ENCODE measurements at places on chromosomes 16 and 17. TPM values are rescaled to one million over a fixed set of nuclear protein-coding genes. Genes with fewer than 3 reads are reported as not detected.

ABCC12 gene
- 1.2 TPM for total RNA-seq

MRC2 gene
- 184 TPM for total RNA-seq

SLC5A11 gene
- not detected for total RNA-seq

POLR3K gene
- 30.7 TPM for total RNA-seq

- DNase-seq = no peak
Observed at GRCh38 chr16:78519896-78520295, 420.4 kb downstream of the WWOX start.

DNA sequence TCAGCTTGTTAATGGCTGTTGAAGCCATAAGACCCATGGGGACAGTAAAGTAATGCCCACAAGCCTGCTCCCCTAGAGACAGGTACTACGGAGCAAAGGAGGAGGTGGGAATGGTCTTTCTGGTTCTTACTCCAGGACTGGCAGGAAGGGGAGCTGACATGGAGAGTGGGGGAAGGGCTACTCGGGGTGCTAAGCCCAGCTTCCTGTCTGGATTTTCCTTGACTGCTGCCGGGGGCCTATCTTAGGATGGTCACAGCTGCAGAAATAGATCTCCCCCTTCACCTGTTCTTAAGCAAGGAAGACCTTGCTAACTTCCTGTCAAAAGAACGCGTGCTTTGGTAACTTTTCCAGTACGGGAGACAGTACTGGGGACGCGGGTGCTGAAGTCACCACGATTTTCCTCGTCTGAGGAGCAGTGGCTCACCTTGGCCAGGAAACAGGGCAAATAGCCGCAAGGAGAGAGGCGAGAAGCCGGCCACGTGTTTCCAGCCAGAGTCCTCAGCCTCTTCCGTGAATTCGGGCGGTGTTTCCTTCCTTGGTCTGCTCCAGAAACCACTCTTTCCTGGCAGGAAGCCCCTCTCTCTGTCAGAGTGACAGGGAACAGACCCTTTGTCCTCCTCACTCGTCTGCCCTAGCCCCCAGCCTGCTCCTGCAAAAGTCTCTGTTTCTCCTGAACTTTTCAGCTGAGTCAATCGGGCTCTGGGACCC lies 656 bp upstream of the PRR29 start:
- no peak for DNase-seq

- DNase-seq = peak; percentile 92
Observed at GRCh38 chr16:49556606-49557446, 183.2 kb downstream of the C16orf78 start.

DNA sequence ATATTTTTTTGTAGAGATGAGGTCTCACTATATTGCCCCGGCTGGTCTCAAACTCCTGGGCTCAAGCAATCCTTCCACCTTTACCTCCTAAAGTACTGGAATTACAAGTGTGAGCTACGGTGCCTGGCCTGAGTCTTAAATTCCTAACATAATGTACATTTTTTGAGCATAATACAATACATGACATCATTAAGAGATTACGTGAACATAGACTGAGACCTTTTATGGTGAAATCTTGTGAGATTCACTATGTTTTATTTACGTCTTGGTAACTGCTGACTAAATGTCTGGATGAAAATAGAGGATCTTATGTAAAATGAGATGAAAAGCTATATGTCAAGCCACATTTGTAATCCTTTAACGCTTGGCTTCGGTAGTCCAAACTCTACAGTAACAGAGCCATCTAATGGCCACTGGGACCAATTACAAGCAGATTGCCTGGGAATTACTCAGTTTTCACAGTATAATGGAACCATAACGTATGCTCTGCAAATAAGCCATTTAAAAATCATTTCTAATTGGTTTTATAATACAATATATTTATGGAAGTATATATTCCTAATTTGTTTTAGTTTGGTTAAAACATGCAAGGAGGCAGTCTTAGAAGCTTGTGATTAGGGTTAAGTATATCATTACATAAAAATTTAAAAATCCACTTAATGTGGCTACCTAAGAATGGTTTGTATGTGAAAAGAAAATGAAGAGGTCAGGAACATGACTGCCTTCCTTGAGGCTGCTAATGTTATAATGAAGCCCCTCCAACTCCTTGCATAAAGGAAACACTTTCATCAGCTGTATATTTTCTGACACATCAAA lies 8.1 kb upstream of the EFCAB13 start:
- peak; percentile 71 for DNase-seq
